ENCODE measurements at places on chromosomes 1 and 21.
A peak's percentile ranks its signal among the peaks of the same experiment; 100 is the strongest.

GRCh38 chr1:59499943-59500569 lies 203.2 kb downstream of the FGGY start:
- DNase-seq: peak; percentile 48

- no peak for DNase-seq
These were observed 24.8 kb downstream of the FAM78B start for GRCh38 chr1:166141969-166142368.

- peak; percentile 33 for DNase-seq
These were observed 4.4 kb downstream of the B3GALT2 start for GRCh38 chr1:193181985-193182384.

DNA sequence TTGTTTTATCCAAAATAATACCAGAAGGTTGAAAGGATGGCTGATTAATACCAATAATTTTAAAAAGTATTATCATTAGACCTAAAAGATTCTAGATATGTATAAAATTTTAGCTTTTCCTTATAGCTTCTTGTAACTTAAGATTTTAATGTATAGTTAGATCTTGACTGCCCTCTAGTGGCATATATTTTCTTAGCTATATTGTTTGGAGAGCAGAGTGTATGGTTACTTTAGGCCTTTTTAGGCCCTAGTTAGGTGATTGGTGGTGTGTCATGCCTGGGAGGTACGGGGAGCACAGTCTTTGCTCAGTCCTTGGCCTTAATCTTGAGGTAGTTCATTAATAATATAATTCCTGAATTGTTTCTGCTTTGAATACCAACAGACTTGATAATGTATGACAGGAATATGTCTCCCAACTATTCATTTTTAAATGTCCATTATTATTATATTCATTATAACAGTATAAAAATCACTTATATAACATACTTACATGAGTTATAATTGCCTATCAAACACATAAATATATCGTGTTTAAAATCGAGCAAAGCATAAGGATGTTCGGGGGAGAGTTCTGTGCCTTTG lies 328.4 kb downstream of the ZP4 start:
- DNase-seq: peak; percentile 75

DNA sequence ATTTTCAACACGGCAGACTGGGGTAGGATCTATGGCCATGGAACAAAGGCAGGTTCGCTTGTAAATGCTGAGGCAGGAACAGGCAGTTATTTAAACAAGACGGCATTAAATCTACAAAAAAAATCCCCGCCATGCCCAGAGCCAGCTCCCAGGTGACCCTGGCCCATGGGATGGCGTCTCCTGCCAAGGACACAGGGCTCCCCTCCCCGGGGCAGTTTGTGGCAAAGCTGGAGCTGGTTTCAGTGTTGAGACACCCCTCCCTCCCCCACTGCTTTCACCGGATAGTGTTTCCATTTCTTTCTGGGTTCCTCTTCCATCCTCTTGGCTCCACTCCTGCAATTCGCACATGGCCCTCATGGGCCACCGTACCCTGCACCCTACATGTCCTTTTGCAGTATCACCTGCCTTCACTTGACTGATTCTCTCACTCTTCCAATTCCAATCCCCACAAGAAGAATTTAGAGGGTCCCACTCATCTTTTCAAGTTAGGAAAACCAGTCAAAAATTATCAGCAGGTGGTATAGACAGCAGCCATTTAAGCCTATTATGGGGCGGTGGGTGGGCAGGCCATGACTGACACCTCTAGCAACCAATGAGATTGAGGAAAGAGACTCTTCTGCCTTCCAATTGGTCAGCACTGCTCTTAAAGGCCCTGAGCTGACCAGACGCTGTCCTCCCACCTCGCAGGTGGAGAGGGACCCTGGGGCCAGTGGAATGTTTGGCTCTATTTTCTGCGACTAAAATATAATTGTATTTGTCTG lies 52.0 kb downstream of the OLIG1 start:
- DNase-seq: no peak

- DNase-seq: no peak
These were observed 4.4 kb downstream of the NTPCR start for GRCh38 chr1:232954594-232955365.

DNA sequence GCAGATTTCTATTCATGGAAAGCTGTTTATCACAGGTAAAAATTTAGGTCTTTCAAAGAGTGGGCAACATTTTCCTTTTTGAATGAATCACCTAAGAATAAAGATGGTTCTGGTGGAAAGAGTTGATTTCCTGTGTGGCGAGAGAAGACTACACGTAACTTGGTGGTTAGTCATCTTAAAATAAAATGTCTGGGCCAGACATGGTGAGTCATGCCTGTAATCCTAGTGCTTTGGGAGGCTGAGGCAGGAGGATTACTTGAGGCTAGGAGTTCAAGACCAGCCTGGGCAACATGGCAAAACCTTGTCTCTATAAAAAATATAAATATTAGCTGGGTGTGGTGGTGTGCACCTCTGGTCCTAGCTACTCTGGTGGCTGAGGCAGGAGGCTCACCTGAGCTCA lies 65.7 kb downstream of the DISP1 start:
- peak; percentile 85 for DNase-seq

DNA sequence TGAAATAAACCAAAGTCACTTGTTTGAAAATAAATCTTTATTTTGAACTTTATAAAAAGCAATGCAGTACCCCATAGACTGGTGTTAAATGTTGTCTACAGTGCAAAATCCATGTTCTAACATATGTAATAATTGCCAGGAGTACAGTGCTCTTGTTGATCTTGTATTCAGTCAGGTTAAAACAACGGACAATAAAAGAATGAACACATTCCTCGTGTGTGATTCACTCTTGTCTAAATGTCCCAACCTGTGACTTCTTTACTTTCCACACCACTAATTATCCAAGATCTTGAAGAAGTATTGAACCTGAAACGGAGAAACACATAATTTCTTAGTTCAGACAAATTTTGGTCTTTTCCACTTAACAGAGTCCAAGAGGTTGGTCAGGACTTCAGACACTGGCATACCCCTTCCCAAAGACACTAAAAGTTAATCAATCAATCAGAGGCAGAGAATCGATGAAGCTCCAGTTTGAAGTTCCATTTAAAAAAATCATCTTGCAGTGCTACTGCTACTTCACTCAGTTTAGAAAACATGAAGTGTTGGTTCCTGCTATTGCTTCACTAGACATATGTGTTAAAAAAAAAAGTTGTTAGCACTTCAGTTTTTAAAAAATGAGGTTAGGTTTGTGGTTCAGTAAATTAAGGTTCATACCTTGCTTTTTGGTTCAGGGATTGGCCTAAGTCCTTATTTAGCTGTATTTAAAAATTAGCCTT lies 26.2 kb downstream of the ATP1B1 start:
- peak; percentile 88 for DNase-seq

GRCh38 chr1:215079456-215079855 lies 3.1 kb upstream of the KCNK2 start:
- DNase-seq: no peak

- peak; percentile 20 for DNase-seq
These were observed 178.1 kb upstream of the NFIA start for GRCh38 chr1:60904099-60904851.

All from renal cortical epithelial cell (primary cell).